ENCODE measurements at places on chromosomes 2 and 18.

GRCh38 chr2:235171550-235172031 lies 219.8 kb downstream of the SH3BP4 start:
- DNase-seq = no peak

GRCh38 chr2:233033672-233034071 lies 1.2 kb downstream of the NEU2 start:
- DNase-seq = no peak

DNA sequence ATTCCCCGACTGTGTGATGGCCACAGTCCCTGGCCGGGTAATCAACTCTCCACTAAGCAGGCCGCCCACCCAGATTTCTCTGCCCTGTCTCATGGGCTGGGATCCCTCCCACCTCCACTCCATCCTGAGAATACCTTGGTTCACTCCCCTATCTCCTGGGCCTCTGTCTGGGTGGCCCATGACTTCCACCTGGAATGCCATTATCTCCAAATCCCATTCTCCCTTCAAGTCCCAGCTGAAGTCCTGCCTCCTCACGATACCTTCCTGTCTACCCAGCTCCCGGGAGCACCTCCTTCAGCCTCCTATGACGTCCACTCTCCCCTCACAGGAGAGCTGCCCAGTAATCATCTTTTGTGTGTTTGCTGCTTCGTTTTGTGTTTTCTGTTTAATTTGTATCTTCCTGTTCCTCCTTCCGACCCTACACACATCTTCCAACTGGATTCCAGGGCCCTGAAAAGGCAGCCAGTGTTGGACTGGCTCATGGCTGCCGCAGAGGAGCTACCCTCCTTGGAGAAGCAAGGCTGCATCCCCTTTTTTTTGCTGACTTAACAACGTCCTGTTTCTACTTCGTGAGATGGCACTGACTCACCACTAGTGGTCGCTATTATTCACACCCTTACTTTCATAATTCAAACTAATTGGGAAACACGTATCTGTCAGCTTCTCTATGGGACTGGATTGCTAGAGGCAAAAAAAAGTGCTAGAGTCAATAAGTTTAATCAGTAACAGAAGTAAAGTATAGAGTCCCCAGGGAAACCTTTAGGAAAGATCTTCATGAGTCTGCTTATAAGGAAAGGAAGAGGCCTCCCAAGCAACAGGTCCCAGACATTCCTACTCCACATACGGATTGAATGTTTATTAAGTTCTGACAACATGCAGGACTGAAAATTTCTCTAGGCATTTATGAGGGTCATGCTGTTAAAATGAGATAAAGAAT lies 171.9 kb upstream of the GATA6 start:
- peak; percentile 5 for DNase-seq

DNA sequence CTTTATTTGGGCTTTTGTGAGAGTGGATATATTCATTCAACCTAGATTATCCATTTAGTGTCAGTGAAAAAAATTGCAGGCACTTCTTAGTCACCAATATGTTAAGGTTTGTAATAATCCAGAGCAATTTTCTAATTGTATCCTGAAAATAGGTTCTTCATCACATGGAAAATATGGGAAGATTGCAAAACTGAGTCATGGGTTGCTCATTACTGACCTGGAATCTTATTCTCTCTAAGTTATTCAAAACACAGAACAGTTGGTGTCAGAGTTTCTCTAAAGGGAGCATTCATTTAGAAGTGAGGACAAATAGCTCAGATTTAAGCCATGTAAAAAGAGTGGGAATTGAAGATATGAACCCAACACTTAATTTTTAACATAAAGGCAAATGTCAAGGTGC lies 181.3 kb downstream of the IKZF2 start:
- no peak for DNase-seq

- DNase-seq = no peak
Observed at GRCh38 chr18:51522821-51523220, 325.3 kb upstream of the MEX3C start.

DNA sequence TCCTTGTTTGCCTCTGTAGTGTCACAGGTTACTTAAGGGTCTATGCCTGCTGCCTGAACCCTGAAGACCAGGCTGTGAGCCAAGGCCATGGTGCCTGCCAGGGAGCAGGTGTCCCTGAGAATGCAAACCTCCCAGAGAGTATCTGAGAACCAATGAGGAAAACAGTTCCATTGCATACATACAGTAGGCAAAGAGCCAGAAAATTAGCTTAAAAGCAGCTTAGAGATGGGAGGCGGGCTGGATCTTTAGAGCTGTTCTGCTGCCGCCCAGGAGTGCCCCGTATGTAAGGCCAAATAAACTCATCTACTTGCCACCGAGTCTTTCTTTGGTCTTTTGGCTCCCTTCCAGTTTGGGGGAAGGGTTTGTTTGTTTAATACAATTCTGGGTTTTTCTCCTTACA lies 327.9 kb downstream of the CLIP4 start:
- DNase-seq = no peak

- DNase-seq = no peak
Observed at GRCh38 chr2:56682397-56682760, 498.6 kb downstream of the CCDC85A start.

- DNase-seq = no peak
Observed at GRCh38 chr2:98404556-98405250, 40.0 kb upstream of the INPP4A start.

- no peak for DNase-seq
Observed at GRCh38 chr18:21894619-21895367, 154.2 kb downstream of the MIB1 start.

GRCh38 chr2:66665124-66665984 lies 230.4 kb downstream of the MEIS1 start:
- no peak for DNase-seq

Measured in G401 (cell line).